ENCODE measurements at places on chromosomes 7 and 10.

DNA sequence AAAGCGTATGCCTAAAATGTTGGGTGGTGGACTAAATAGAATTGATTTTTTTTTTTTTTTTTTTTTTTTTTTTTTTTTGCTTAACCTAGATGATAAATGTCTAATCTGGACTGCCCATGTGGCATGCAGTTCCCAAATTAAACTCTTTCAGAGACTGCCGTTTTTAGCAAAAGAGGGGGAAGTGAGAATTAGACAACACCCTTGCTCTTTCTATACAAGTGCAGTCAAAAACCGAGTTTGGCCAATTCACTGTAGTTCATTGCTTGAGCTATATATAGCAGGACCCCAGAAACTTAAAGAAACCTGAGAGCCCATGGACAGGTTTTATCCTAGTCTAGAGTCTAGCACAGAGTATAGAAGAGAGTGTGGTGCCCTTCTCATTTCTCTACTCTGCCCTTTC, 141.9 kb downstream of the GRM3 start:
- no peak for DNase-seq

- no peak for DNase-seq
These were observed 16.9 kb downstream of the SMURF1 start for GRCh38 chr7:99126921-99127553.

DNA sequence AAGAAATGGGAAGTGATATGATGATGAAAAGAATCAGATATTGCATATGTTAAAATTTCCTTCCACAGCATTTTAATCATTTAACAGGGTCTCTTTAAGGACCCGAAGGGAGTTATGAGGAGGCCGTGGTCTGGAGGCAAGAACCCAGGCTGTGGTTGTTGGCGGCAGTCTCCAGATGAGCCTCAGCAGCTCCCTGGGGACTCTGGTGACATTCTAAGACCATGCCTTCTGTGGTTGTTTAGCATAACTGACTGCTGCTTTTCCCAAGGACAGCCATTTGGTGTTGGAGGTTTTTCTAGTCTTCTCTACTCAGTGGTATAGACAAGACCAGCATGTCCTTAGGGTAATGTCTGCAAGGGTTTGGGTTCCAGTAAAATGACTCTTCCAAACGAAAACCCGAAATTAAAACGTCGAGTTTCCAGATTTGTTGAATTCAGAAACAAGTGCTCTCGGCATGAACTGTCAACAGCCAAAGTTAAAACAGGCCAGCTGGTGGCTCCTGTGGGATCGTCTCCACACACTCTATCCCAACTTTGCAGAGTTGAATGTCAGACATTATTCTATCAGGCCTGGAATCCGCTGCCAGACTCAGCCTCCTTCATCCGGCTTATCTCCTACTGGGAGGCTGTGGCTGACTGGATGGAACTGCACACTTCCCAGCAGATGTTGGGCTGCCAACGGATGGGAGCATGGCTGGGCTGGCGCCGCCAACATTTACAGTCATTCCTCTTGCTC, 183.1 kb downstream of the TAX1BP1 start:
- DNase-seq: no peak

DNA sequence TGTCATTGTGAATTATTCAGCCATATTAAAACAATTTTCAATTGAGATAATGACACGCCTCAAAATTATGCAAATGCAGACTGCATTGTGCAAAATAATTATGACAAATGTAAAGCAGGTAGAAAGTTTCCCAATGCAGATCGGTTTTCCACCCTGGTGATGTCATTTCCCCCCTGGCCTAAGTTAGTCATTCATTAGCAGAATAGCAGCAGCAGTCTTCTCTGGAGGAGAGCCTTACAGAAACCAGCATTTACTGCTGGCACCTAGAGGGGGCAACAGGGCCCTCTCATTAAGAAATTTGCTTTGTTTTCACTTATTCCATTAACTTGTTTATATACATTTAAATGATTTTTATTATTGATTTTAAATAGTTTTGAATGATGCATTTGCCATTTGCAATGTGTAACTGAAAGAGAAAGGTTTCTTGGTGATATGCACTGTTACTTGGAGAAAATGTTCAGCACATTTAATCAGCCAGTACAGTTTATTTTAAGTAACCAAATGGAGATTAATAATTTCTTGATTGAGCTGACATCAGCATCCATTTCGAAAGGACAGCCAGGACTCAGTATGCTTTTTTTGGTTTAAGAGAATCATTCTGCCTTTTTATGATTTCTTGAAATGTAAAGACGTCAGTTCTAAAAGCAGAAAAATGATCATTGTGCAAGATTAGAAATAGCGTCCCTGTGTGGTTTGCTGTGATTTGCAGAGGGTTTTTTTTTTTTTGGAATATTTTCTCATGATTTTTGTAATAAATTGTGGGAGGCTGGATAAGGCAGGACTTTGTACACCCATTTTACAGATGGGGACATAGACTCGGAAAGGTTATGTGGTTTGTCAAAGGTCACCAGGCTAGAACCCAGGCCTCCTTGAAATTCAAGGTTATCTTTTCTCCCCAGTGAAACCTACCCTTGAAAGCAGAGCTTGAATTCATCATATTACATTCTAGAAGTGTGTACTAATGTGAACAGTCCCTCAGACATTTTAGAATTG, 3.5 kb downstream of the ARID5B start:
- DNase-seq: no peak

- no peak for DNase-seq
These were observed 143.6 kb downstream of the GLI3 start for GRCh38 chr7:42093349-42093905.

- no peak for DNase-seq
These were observed 37.8 kb upstream of the UBE2H start for GRCh38 chr7:129990403-129991192.

DNA sequence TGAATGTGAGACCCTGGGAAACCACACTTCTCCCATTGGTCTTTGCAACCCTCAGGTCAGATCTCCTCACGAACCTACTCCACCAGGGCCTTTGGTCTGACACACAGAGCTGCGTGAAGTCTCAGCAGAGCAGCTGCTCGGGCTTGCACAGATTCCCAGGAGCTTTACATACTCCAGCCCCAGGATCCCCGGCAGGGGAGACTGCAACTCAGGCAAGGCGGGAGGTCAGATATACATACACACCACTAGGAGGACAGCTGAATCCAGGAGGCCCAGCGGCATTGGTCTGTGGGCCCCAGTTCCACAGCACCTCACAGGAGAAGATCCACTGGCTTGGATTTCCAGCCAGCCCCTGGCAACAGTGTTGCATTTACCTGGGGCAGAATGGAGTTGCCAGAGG, 239.2 kb downstream of the GPAM start:
- DNase-seq: no peak

- no peak for DNase-seq
These were observed 353.3 kb upstream of the ZMIZ1 start for GRCh38 chr10:78715435-78715834.

- DNase-seq: no peak
These were observed 1.1 kb downstream of the ZNF511 start for GRCh38 chr10:133309720-133310398.

DNA sequence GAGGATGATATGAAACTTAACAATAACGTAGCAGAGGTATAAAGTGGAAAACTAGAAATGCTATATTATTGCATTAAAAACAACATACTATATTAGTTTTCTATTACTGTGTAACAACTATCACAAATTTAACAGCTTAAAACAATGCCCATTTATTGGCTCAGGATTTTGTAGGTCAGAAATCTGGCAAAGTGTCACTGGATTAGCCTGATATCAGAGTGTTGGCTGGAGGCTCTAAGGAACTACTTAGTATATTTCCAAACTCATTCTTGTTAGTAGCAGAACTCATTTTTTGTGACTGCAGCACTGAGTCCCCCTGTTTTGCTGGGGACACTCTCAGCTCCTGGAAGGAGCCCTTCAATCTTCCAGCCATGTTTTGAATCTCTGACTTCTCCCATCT, 306.8 kb downstream of the ETV1 start:
- no peak for DNase-seq

DNA sequence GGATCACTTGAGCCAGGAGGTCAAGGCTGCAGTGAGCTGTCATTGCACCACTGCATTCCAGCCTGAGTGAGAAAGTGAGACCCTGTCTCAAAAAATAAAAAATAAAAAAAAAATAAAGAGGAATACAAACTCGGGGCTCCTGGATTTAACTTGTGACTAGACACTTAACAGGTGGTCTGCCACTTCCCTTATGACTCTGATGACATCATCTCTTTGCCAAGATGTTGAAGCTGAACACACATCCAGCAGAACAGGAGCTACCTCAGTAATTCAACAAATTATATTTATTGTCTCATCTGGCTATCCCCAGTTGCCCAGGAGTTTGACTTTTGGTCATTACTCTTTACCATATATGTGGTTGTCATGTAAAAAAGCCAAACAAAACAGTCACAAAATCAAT, 35.3 kb downstream of the NEUROD6 start:
- no peak for DNase-seq

DNA sequence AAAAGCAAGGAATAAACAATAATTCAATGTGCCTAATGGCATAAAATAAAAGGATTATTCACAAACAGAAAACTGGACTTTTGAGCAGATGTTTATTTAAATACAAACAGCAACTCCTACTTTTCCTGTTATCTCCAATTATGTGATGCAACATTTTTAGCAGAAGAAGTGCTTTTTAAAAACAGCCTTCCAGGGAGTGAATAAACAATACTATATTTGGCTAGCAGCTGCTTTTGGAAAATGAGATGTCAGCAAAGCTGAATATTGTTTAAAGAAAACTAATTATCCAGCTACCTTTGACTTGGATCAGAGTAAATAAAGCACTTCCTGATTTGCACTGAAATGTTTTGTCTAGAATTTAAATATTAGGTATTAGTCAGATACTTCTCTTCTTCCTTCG, 23.2 kb downstream of the CDK1 start:
- no peak for DNase-seq

DNA sequence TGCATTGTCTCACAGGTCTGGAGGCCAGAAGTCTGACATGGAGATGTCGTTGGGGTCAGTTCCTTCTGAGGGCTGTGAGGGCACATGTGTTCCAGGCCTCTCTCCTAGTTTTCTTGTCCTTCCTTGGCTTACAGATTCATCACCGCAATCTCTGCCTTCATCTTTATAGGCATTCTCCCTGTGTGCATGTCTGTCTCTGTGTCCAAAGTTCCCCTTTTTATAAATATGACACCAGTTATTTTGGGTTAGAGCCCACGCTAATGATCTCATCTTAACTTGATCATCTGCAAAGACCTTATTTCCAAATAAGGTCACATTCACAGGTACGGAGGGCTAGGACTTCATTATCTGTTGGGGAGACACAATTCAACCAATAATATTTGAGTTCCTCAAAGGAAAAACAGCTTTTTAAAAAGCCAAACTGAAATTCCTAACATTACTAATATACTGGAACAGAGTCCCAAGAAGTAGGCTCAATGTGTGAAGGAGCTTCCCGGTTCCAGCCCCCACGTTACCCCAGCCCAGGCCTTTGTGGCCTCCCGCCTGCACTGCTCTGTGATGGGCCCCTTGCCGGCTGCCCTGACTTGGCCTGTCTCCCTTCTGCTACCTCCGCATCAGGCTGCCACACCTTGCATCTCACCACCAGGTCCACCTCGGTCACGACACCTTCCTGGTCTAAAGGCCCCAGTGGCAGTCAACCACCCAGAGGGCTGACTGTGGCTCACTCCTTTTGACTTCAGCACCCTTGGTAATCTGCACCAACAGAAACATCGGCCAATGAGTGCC, 142.7 kb downstream of the KCNMA1 start:
- DNase-seq: no peak

DNA sequence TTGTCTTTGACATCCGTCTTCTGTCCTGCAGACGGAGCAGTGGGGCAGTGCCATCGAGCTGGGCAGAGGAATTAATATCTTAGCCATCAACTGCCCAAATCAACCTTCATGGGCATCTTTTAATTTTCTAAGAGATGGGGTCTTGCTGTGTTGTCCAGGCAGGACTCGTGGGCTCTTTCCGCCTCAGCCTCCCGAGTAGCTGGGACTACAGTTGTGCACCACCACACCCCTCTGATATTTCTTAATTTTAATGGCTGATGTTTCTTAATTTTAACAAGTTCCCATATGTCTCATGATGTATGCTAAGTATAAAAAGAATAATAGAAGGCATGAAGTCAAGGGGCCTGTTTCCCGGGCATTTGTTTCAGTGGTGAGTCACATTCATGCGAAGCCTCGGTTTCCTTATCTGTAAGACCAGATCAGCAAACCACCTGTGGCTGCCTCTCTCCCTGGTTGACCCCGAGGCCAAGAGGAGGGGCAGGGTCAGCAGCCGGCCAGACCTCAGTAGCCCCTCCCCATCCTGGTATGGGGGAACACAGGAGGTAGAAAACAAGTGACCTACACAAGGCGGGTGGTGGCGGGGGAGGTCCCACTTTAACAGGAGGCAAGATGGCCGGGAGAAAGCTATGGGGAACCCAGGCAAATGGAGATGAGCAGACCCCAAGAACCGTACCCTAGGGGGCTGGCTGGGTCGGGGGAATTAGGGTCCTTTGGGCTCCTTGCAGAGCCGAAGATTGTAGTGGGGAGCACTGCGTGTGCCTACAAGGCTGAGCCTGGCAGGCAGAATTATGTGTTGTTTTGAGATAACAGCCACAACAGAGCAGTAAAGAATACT, 85.5 kb downstream of the CUX1 start:
- no peak for DNase-seq

DNA sequence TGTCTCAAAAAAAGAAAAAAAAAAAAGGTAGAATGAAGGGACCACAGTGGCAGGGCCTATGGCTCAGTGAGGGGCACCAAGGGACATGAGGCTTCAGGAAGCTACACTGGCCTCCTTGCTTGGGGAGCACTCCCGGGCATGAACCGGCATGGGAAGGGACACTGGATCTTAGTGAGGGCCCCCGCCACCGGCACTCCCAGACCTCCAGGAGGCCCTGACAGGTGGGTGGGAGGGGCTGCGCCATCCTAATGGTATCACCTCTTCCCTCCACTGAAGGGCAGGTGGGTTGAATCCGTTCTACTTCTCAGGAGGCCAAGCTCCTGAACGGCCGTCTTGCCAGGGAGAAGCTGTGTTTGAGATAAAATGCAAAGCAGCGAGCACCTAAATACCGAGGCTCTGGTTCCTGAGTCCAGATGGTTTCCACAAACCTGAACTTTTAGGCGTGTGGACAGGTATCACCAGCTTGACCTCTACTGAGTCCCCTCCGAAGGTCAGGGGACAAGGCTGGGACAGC, 69.8 kb downstream of the C10orf143 start:
- DNase-seq: no peak

DNA sequence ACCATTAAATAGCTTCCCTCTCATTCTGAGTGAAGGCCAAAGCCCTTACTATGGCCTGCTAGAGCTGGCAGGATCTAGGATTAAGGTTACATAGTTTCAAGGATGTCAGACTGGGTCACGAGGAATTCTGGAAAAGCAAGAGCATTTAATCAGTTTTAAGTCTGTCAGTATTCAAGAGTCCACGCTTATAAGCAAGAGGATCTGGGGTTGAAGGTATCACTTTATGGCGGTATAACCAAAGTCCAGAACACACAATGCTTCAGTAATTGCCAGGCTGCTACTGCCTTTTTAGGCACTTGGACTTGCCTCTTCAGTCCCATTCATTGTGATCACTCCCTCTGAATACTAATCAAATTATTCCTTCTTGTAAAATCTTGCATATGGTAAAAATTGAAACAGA, 101.0 kb downstream of the HBP1 start:
- no peak for DNase-seq

DNA sequence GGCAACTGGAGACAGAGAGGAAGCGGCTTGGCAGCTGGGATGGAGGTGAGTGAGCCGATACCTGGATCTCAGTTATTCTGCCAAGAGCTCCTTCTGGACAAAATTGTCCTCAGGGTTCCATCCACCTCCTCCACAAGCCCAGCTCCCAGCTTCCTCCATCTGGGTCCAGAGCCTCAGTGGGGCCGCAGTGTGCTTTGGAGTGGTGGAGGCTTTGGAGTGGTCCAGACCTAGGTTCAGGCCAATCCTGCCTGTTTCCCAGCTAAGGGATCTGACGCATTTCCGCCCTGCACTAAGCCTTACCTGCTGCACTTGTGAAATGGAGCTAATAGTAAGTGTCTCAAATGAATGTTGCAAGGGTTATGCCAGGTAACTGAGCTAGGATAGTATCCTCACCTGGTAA, 355.7 kb upstream of the SHH start:
- DNase-seq: no peak
